Inflammatory macrophage treated with lipopolysaccharide for 4 hours (primary cell): ENCODE measurements at places on chromosomes 7 and 10.

DNA sequence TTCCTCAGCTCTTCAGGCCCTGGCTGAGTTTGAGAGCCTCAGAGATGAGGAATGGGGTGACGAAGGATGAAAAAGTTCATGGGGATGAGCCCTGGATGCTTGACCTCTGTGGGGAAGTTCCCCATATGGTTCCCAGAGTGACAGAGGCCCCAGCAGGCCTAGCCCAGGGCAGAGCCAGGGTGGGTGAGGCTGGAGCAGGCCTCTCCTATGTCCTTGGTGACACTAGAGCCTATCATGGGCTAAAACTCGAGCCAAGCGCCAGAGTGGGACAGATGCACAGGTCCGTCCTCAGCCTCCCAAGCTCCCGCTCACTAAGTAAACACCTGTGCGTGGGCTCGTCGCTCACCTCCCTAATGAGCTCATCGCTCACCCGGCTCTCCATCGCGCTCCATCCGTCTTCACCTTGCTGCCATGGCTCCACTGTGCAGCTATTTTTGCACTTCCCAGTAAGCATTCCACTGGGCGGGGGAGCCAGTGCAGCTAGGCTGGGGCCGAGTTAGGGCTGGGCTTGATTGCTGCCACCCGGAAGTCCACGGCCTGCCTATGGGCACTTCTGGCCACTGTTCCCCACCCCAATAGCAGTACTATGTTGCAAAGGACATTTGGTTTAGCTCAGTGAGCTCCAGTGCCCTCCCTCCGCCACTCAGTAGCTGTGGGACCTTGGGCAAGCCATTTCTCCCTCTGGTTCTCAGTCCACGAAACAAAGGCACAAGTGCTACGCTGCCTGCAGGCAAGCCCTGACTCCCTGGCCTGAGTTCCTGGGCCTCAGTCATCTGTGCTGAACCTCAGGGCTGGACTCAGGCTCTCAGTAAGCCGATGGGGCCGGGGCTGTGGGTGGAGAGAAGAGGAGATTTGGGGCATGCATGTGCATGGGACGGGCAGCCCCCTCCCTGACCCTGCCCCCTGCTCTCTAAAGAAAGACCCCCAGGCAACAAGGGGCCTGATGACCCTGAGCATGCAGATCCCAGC, 117.3 kb upstream of the PCBD1 start:
- DNase-seq, result no peak

DNA sequence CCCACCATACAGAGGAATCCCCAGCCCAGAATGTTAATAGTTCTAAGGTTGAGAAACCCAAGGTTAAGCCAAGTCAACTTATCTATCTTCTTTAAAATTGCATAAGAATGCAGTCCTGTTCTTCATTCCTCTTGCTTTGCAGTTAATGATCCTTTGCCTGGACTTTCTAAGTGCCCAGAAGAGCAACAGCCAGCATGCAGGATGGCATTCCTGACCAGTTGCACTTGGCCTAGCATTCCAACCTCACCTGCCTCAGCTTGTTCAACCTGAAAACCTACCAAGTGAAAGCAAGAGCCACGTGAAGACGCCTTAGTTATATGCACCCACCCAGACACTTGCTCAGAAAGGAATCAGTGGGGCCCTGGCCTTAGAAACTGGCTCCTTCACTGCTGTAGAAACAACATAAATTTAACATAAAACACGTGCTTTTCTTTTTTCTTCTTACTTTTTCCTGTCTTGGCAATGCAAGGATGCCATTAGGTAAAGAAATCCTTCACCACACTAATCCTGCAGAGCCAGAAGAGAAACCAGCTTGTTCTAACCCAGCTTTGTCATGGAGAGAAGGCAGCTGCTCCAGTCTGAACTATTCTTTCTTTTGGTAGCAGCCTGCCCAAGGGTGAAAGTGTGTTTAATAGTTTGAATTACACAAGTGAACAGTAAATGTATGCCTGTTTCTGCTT, 25.0 kb downstream of the EGFR start:
- DNase-seq, result no peak

- DNase-seq, result no peak
These were observed 2.8 kb downstream of the WNT16 start for GRCh38 chr7:121331574-121331973.

- DNase-seq, result no peak
These were observed 31.5 kb downstream of the EGFR start for GRCh38 chr7:55050281-55050680.

DNA sequence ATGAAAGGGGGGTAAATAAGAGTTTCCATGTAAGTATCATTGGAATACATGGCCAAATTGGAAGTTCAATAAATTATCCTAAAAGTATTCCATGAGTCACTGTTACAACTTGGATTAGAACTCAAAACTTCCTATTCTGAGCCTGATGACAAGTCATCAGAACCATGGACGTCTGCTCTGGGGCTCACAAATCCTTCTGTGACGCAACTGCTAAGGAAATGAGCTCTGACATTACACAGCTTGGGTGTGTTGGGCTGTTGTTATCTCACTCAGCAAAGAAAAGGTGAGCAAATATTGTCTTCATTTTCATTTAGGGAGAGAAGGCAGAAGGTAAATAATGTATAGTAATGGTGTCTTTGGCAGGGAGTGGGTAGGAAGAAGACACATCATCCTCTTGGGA, 214.8 kb upstream of the ADO start:
- DNase-seq, result peak; percentile 51

DNA sequence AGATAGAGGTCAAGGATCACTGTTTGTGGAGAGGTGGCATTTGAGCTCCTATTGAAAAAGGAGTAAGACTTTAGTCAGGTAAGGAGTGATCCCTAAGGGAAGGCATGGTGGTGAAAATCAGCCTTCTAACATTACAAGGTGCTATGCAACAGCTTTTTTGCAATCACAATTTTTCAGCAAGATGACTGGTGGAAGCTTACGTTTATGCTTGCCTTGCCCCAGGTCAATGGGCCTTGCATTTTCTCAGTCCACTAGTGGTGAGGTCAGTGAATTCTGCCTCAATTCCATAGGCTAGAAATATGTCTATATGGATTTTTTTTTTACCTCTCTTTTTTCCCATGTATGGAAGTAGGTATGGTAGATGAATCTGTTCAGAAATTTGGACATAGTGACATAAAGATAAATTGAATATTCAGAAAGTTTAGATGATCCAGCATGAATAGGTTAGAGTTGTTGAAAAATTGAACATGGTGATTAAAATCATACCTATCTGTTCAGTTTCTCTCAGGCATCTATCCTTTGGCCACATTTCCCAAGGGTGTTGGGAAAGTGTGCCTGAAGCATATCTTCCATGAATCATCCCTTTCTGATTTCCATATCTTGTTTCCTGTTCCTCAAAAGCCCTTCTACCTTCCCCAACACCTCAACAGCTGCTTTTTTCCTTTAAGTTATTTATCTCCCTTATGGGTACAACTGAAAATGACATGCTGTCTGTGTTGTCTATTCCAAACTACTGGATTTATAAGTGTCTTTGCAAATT, 71.9 kb upstream of the PTPRZ1 start:
- DNase-seq, result no peak

- peak; percentile 93 for DNase-seq
These were observed 158.1 kb upstream of the PITRM1 start for GRCh38 chr10:3330663-3331062.

DNA sequence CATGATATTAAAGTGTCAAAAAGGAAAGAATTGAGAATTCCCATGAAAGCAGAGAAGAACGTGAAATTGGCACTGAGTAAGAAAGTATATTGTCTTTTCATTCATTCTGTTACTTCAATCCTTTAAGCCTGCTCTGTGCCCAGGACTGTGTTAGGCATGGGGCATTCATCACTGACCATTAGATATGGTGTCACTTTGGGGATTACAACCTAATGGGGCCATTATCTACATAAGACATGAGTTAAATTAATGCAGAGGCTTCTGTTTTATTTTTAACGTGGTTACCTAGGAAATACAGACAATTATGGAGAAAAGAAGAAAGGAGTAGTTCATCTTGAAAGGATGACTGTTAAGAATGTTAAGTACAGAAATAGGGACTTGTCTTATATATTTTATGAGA, 163.5 kb upstream of the LRGUK start:
- no peak for DNase-seq

GRCh38 chr7:14201353-14201752, 211.9 kb upstream of the ETV1 start:
- DNase-seq, result no peak

- peak; percentile 47 for DNase-seq
These were observed 6.8 kb upstream of the AGR2 start for GRCh38 chr7:16811551-16811950.
